ENCODE measurements at places on chromosomes 12 and 14.

DNA sequence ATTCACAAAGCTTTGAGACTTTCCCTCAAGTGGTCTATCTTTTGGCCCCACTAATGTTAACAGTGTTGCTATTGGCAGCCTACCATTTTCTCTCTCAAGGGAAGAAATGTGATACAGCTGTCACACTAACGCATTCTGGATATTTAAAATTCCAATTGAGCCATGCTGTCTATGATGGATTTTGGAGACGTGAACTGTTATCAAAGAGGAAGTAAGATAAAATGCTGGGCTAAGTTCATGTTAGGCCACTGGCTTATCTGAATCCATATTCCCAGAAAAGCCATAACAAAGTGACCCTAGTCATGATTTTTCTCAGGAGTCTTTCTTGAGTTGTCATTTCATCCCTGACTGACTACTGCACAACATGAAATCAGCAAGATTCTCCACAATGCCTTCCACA is 200.2 kb downstream of the PHLDA1 start:
- DNase-seq: no peak

DNA sequence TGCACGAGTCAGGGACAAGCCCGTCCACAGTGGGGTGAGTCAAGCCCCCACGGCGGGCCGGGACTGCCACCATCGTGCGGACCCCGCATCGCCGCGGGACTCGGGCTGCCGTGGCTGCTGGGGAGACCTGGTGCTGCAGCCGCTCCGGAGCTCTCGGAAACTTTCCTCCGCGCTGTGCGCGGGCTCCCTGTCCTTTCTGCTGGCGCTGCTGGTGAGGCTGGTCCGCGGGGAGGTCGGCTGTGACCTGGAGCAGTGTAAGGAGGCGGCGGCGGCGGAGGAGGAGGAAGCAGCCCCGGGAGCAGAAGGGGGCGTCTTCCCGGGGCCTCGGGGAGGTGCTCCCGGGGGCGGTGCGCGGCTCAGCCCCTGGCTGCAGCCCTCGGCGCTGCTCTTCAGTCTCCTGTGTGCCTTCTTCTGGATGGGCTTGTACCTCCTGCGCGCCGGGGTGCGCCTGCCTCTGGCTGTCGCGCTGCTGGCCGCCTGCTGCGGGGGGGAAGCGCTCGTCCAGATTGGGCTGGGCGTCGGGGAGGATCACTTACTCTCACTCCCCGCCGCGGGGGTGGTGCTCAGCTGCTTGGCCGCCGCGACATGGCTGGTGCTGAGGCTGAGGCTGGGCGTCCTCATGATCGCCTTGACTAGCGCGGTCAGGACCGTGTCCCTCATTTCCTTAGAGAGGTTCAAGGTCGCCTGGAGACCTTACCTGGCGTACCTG is 1.1 kb downstream of the PDE3A start:
- DNase-seq: peak; percentile 45

DNA sequence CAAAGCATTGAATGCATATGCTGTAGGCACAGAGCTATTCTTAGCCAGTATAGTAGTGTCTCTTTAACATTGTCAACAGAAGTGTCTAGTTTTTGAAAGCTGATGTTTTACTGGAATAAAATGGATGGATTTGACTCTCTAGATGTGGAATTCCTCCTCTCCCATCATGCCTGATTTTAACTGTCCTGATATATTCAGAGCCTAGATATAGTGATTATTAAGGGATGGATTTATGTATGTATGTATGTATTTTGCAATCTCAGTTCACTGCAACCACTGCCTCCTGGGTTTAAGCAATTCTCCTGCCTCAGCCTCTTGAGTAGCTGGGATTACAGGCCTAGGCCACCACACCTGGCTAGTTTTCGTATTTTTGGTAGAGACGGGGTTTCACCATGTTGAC is 144.8 kb upstream of the NAV3 start:
- DNase-seq: no peak

- DNase-seq: no peak
These were observed 38.2 kb upstream of the FBLN5 start for GRCh38 chr14:91985521-91986255.

DNA sequence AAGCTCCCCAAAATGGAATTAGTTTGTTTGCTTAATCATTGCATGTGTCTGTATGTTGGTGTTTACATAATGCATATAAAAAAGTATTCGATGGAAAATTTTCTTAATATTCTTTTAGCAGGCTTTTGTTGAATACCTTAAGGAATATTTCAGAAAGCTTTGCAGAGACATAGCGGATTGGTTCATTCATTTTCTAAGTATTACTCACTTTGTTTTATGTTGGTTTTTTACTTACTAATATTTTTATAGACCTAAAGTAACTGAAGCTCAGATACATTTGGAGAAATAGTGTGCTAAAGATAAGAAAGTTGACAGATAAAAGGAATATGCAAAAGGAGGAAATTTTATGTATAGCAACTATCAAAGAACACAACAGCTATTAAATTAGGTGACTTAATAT is 191.0 kb downstream of the ERC1 start:
- DNase-seq: no peak

DNA sequence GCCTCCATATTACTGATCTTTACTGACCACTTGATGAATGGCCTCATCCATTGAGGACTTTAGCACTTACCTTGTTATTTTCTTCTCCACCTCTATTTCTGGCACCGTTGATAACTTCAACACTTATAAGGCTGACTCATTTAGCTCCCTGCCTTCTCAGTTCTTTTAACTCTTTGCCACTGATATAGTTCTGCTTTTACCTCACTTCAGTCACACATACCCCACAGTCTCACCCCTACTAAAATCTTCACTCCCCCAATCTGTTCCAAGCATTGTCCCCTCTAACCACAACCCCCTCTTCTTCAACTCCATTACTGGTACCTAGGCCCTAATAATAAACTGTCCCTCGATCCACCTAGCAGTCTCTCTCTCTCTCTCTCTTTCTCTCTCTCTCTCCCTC is 141.0 kb downstream of the PAH start:
- DNase-seq: no peak

DNA sequence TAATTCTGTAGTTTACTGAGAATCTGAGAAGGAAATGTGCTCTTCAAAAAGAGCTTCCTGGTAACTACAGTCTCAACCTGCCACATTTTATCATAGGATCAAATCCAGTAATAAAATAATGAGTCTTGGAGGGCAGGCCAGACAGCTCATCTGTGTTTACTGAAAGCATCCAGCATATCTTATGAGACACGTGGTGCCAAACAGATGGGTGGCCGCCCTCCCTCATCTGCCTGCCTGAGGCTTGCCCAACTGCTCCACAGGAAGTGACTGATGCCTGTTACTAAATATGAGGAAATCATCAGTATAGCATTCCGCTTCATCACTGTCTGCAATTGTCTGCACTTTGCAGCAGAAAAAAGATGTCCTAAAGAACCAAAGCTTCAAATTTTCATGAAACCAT is 13.5 kb downstream of the DHRS7 start:
- DNase-seq: no peak

- no peak for DNase-seq
These were observed 63.4 kb downstream of the ITPR2 start for GRCh38 chr12:26769611-26770010.

DNA sequence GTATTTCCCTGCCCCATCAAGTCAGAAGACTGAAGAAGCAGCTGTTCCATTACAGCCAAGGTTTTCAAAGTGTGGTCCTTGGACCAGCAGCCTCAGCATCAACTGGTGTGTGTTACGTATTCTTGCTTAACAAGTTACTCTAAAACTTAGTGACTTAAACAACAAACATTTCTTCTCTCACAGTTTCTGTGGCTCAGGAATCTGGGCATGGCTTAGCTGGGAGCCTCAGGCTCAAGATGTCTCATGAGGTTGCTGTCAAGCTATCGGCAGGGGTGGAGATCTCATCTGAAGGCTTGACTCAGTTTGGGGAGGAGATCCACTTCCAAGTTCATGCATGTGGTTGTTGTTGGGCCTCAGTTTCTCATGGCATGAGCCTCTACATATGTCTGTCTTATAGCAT is 174.5 kb downstream of the KTN1 start:
- no peak for DNase-seq

- DNase-seq: no peak
These were observed 12.7 kb downstream of the NGDN start for GRCh38 chr14:23481979-23482822.

GRCh38 chr14:92514844-92515514 is 1.4 kb downstream of the RIN3 start:
- DNase-seq: no peak
